ENCODE measurements at places on chromosomes 1 and 21.
A peak's percentile ranks its signal among the peaks of the same experiment; 100 is the strongest.

DNA sequence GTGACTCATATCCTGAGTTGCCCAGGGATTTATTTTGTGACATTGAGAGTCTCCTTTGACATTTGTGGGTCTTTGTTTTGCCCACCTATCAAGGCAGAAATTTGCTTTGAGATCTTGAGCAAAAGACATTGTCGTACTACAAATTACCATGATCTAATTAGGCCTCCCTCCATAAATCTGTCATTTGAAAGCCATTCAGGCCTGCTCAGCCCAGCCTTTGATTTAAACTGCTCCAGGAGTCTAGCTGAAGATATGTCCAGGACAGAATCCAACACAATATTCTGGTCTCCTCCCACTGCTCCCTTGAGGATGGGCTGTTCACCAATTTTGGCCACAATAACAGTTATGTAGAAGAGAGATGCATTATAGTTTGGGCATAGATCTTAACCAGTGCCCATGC lies 86.7 kb downstream of the PROX1 start:
- no peaks in the 10 kb centered on the region for H3K4me1 ChIP-seq
- no peaks in the 10 kb centered on the region for H3K27me3 ChIP-seq
- no peak for DNase-seq
- no peak overlapping the region for H3K27ac ChIP-seq

- DNase-seq: no peak
- H3K36me3 ChIP-seq: no peaks in the 10 kb centered on the region
- H3K27me3 ChIP-seq: no peaks in the 10 kb centered on the region
- H3K4me1 ChIP-seq: no peaks in the 10 kb centered on the region
These were observed 90.0 kb downstream of the TRABD2B start for GRCh38 chr1:47907177-47907528.

DNA sequence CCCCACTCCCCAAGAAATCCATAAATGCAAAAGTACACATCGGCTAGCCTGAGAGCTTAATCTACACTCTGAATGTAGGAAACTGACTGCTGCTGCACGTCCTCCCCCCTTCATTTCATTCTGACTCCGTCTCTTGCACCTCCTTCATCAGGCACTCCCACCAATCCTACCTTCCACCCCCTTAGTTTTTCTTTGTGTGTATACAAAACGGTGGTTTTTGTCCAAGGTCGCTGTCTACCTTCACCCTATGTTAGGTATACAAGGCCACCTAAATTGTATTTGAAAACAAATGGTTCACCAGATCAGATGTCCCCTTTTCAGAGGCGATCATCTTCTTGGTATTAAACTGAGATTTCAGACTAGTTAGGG lies 1.9 kb downstream of the WDR26 start:
- H3K4me3 ChIP-seq: peak overlapping the region; percentile 83
- no peaks in the 10 kb centered on the region for H3K36me3 ChIP-seq

DNA sequence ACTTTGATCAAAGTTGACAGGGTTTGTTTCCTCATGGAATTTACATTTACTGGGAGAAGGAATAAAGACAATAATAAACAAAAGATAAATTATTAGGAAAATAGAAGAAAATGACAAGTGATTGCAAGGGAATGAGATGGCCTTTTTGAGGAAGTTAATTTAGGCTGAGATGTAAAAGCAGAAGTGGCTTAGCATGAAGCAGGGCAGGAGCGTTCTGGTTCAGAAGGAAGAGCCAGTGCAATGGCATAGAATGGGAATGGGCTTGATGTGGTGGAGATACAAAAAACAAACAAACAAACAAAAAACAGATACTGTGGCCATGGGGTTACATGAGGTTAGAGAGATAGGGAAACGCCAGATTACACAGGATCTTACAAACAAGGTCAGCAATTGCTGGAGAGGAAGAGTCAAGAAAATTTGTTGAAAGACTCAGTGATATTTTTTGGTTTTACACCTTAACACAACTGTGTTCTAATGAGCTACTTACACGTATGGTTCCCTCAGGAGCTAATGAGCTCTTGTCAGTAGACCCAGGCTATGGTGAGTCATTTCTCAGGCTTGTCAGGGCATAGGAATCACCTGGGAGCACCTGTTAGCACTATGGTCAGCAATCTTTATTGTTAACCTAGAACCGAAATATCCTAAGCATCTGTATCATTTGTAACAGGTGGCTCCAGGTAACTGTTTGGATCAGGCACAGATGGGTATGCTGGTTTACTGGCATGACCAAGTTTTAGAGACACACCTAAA lies 8.7 kb upstream of the CADM3 start:
- H3K27me3 ChIP-seq: no peaks in the 10 kb centered on the region
- no peak overlapping the region for H3K4me3 ChIP-seq
- no peak for DNase-seq
- no peak overlapping the region for H3K27ac ChIP-seq
- no peaks in the 10 kb centered on the region for H3K36me3 ChIP-seq
- no peaks in the 10 kb centered on the region for H3K4me1 ChIP-seq

DNA sequence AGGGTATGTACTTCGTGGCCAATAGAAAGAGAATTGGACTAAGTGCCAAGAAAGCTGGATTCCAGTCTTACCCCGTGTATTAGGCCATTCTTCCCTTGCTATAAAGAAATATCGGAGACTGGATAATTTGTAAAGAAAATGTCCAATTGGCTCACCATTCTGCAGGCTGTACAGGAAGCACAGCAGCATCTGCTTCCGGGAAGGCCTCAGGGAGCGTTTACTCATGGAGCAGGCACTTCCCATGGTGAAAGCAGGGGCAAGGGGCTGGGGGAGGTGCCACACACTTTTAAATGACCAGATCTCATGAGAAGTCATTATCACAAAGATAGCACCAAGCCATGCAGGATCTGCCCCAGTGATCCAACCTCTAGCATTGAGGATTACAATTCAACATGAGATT lies 7.8 kb upstream of the AMIGO1 start:
- no peaks in the 10 kb centered on the region for H3K4me1 ChIP-seq
- H3K36me3 ChIP-seq: no peaks in the 10 kb centered on the region

DNA sequence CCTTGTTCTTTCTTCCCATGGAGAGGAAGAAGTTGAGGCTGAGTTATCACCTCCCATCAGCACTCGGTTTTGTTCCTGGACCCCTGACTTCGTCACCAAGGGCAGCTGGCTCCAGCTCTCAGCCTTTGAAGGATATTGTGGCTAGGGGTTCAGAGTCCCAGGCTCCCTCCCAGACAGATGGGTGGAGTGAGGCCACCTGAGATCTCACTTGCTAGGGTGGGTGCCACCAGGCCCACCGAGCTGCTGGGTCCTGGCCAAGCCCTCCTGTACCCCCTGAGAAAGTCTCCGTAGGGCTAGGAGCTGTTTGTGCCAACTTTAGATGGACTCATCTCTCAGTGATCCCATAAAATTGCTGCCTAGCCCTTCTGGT lies 6.9 kb downstream of the MX2 start:
- H3K27me3 ChIP-seq: no peaks in the 10 kb centered on the region
- H3K36me3 ChIP-seq: no peaks in the 10 kb centered on the region
- H3K27ac ChIP-seq: peak overlapping the region; percentile 33
- no peak for DNase-seq
- H3K4me1 ChIP-seq: no peaks in the 10 kb centered on the region

- no peaks in the 10 kb centered on the region for H3K27me3 ChIP-seq
- no peak overlapping the region for H3K4me3 ChIP-seq
- no peaks in the 10 kb centered on the region for H3K36me3 ChIP-seq
- DNase-seq: no peak
- H3K4me1 ChIP-seq: no peaks in the 10 kb centered on the region
- no peak overlapping the region for H3K27ac ChIP-seq
These were observed 44.8 kb downstream of the ATP6V1G3 start for GRCh38 chr1:198495631-198496030.

DNA sequence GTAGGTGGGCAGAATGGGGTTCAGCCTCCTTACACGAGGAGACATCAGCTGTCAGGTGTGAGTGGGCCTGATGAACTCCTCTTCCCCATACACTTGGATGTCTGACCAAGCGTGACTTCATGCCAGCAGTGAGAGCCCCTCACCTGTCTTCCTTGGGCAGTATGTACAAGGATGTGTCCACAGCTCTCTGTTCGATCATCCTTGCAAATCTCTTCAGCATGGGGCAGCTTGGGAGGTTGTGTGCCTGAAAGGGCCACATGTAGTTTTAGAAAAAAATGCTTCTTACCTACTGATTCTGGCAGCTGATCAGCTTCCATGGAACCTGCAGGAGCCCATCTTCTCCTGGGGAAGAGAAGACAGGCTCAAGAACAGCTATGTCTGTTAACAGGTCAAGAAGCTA lies 18.0 kb downstream of the ACP6 start:
- no peaks in the 10 kb centered on the region for H3K4me1 ChIP-seq
- no peak for DNase-seq
- no peaks in the 10 kb centered on the region for H3K27me3 ChIP-seq
- peaks cover 14% of the 10 kb centered on the region for H3K36me3 ChIP-seq
- H3K27ac ChIP-seq: no peak overlapping the region

- no peak overlapping the region for H3K27ac ChIP-seq
- H3K4me3 ChIP-seq: no peak overlapping the region
- no peaks in the 10 kb centered on the region for H3K27me3 ChIP-seq
- no peaks in the 10 kb centered on the region for H3K36me3 ChIP-seq
- H3K4me1 ChIP-seq: peaks cover 4% of the 10 kb centered on the region
- no peak for DNase-seq
These were observed 2.4 kb upstream of the ABL2 start for GRCh38 chr1:179231923-179232322.

DNA sequence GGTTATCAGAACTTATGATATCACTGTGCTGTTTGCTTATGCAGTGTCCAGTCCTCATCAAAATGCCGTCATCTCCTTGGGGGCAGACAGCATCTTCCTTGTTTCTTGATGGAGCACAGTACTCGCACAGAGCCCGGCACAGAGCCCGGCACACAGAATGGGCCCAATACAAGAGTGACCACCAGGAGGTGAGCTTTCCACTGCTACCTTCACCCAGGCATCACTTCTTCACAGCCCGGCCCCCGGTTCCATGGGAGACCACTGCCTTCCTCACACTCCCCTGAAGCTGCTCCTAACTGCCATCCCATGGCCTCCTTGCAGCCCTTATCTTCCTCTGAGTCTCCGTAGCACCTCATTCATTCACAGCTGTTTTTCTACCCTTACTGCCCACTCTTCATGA lies 94.0 kb downstream of the TNR start:
- H3K27me3 ChIP-seq: no peaks in the 10 kb centered on the region
- DNase-seq: no peak
- H3K4me3 ChIP-seq: no peak overlapping the region
- no peak overlapping the region for H3K27ac ChIP-seq
- H3K4me1 ChIP-seq: no peaks in the 10 kb centered on the region

DNA sequence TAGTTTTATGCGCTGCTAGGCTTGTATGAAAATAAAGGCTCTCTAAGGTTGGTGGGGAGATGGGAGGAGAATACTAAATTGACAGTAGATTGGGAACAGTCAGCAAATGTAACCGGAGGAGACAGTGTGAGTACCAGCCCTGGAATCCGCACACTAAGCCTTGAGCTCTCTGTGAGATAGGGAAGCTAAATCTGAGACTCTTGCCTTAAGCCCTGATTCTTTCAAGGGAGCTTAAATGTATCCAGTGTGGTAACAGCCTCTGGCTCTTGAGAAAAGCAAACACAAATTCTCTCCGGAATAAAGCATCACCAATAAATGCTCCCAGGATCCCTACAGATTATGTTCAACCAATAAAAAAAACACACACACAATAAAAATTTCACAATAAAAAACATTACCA lies 33.0 kb upstream of the PDPN start:
- H3K27ac ChIP-seq: no peak overlapping the region
- H3K36me3 ChIP-seq: no peaks in the 10 kb centered on the region
- DNase-seq: no peak
- H3K4me3 ChIP-seq: no peak overlapping the region
- no peaks in the 10 kb centered on the region for H3K27me3 ChIP-seq
- H3K4me1 ChIP-seq: no peaks in the 10 kb centered on the region

- H3K4me1 ChIP-seq: peaks cover 8% of the 10 kb centered on the region
- DNase-seq: no peak
- peak overlapping the region; percentile 75 for H3K27ac ChIP-seq
- no peak overlapping the region for H3K4me3 ChIP-seq
- no peaks in the 10 kb centered on the region for H3K36me3 ChIP-seq
- H3K27me3 ChIP-seq: no peaks in the 10 kb centered on the region
These were observed 151.6 kb upstream of the CAMK1G start for GRCh38 chr1:209431813-209432442.

GRCh38 chr21:31838586-31839355 lies 34.0 kb upstream of the HUNK start:
- H3K27ac ChIP-seq: no peak overlapping the region
- H3K36me3 ChIP-seq: no peaks in the 10 kb centered on the region
- H3K4me3 ChIP-seq: no peak overlapping the region

GRCh38 chr1:2145946-2146835 lies 48.4 kb downstream of the FAAP20 start:
- H3K27me3 ChIP-seq: no peaks in the 10 kb centered on the region
- H3K4me1 ChIP-seq: no peaks in the 10 kb centered on the region
- no peaks in the 10 kb centered on the region for H3K36me3 ChIP-seq
- H3K27ac ChIP-seq: no peak overlapping the region

DNA sequence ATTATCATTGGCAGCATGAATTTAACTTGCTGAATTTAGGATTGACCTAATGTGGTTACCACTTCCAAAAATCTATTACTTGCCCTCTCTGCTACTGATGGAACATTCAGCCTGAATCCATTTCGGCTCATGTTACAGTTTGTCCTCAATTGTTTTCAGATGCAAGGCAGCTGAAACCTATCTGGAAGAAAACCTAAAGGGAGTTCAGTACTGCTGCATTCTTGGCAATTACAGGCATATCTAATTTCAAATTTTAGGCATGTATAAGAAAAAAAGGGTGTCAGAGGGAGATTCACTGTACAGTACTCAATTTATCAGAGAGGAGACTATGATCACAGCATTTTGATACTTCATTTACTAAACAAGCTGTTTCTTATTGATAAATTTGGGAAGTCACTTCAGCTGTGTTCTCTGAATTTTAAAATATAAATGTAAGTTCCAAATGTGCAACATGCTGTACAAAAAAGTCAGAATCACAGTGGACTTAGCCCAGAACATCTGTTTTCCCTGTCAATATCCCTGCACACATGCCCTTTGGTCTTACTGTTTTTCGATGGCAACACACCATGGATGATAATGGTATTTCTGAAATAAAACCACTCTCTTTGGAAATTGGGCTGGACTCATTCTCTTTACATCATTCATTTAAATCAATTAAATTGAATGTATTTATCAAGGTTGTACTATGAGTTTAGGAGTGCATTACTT lies 651.6 kb upstream of the ADGRL4 start:
- DNase-seq: no peak
- no peaks in the 10 kb centered on the region for H3K27me3 ChIP-seq
- no peak overlapping the region for H3K27ac ChIP-seq
- H3K4me1 ChIP-seq: no peaks in the 10 kb centered on the region

GRCh38 chr1:171922999-171923398 lies 81.7 kb downstream of the DNM3 start:
- no peak overlapping the region for H3K4me3 ChIP-seq
- H3K27me3 ChIP-seq: no peaks in the 10 kb centered on the region

All from breast epithelium (tissue), 4 donors.